Retina (tissue), 1 donor: ENCODE measurements at places on chromosomes 2 and 18.

GRCh38 chr2:227447606-227448005 lies 24.4 kb upstream of the AGFG1 start:
- peak; percentile 51 for DNase-seq

GRCh38 chr2:127753374-127753773 lies 52.1 kb downstream of the SFT2D3 start:
- no peak for DNase-seq

DNA sequence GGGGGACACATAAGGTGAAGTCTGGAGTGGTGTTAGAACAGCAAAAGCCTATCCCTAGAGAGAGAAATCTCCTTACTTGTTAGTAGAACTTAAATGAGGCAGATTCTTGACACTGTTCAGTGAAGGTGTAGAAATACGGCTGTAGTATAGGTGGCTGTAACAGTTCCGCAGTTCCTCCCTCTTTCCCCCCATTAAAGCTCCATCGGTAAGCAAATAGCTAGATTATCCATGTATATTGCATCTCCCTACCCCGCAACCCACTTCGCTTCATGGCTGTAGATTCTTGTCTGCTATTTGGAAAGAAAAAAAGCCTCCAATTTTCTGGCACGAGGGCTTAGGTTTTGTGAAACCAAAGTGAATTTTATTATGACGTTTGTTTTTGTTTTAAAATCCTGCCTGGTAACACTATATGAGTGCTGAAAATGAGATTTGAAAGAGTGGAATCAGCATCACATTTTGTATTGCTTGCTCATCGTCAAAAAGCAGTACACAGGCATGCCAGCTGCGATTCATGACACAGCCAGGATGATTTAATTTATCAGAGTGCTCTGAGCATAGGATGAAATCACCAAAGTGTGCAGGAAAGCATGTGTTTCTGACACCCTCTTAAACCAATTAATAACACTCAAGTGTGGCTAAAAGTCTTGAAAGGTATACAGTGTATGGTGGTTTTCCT lies 1.4 kb downstream of the FAM171B start:
- DNase-seq: peak; percentile 68

DNA sequence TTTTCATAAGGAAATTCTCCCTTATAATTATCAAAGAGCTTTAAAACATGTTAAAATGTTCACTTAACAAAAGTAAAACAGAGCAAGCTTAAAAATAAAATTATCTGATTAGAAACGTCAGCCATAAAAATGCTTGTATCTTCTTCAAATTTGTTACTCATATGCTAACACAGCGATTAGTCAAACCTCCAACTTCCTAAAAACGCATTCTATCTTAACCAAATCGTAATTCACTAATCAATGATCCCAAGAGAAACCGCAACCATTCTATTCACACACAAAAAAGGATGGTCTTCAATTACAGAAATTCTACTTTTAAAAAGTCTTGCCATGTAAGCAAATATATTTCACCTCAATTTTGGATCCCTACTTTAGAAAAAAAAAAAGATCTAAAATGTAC lies 1.9 kb downstream of the STK17B start:
- no peak for DNase-seq

- DNase-seq: no peak
Observed at GRCh38 chr18:76374330-76375281, 120.4 kb downstream of the ZNF516 start.

GRCh38 chr2:108589372-108589771 lies 55.1 kb downstream of the LIMS1 start:
- no peak for DNase-seq

- no peak for DNase-seq
Observed at GRCh38 chr2:161141033-161141432, 19.2 kb upstream of the TANK start.

DNA sequence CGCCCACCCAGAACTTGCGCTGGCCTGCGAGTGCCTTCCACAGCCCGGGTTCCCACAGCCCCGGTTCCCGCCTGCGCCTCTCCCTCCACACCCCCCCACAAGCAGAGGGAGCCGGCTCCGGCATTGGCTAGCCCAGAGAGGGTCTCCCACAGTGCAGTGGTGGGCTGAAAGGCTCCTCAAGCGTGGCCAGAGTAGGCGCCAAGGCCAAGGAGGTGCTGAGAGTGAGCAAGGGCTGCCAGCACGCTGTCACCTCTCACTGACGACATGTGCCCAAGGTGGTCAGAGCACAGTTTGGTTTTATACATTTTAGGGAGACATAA lies 15.3 kb upstream of the PXDN start:
- DNase-seq: no peak

DNA sequence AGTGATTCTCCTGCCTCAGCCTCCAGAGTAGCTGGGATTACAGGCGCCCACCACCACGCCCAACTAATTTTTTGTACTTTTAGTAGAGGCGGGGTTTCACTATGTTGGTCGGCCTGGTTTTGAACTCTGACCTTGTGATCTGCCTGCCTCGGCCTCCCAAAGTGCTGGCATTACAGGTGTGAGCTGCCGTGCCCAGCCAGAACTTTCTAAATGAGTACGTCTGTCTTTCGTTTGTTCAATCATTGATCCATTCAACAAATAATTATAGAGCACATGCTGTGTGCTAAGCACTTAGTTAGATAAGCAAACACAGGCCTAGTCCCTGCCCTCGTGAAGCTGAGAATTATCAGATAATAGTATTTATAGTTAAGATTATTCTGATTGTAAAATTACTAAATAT lies 56.5 kb downstream of the TTC39C start:
- no peak for DNase-seq

DNA sequence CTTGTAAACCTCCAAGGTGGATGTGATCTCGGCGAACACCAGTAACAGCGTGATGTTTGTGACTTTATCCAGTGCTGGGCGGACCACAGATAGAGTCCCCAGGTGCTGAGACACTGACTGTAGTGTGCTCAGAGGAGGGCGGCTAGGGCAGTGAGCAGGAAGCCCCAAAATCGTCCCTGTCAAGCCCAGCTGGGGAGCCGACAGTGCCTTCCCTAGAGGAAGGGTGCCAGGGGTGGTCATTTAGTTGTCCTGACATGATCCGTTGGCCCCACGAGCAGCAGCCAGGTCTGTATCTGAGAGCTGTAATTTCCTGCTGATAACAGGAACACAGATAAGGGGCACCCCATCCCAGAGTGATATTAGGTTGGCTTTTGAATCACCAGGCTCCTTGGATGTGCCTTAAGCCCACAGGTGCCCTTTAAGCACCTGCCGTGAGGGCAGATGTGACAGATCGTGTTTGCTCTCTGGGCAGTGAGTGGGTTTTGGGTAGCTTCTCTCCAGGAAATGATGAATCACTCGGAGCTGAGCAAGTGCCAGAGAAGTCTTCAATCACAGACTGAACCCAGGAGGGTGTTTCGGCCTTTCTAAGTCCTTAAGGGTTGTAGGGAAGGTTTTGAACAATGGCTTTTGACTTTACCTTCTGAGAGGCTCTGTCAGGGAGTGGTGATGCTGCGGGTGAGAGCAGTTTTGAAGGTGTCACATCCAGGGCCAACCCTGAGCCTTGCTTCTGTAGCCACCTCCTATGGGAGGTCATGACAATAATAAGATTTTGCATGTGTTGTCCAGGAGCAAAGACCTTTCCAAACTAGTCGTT lies 7.7 kb downstream of the LPIN1 start:
- no peak for DNase-seq

- DNase-seq: no peak
Observed at GRCh38 chr18:24989760-24990593, 362.0 kb downstream of the ZNF521 start.

DNA sequence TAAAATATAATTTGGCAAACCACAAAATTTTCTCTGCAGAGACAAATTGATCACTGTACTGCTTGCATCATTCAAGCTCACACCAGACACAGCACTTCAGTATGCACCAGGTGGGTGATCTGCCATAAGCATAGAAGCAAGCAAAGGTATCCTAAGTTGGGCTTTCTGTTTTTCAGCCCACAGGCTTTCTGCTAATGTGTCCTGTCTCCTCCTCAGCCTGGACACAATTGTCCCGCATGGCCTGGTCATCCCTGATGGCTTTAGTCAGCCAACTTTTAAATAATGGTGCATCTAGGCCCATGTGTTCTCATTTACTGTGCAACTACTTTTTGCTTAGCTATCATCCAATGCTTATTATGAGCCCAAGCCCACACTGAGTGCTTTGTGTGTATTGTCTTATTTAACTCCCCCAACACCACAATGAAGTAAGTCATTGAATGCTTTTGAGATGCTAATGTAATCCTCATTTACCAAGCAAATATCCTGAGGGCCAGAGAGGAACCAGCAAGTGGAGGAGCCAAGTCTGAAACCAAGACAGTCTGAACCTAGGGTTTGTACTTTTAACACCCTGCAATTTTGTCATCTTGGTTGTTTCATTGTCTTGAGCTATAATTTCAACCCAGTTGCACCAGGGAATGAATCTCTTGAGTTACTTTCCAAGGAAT lies 111.2 kb upstream of the SETBP1 start:
- DNase-seq: no peak

- no peak for DNase-seq
Observed at GRCh38 chr18:7954238-7954637, 387.1 kb downstream of the PTPRM start.

- DNase-seq: peak; percentile 76
Observed at GRCh38 chr2:238238766-238239542, 884 bp downstream of the HES6 start.

DNA sequence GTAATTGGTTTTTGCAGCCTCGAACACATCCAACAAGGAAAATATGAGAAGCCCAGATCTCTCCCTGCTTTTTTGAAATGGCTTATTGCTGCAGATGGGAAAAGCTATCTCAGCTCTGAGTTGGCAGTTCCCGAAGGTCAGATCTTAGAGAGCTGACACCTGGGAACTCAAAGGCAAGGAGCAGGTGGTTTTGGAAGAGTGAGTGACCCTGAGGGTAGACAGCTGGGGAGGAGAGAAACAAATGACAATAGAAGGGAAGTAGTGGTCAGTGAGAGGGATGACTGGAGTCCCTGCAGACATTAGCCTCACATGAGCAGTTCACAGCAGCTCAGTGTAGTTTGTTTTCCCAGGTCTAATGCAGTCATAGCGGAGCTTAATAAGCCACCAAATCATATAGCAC lies 317.9 kb downstream of the STK39 start:
- peak; percentile 54 for DNase-seq

- no peak for DNase-seq
Observed at GRCh38 chr2:113061896-113062770, 3.1 kb downstream of the IL36RN start.

DNA sequence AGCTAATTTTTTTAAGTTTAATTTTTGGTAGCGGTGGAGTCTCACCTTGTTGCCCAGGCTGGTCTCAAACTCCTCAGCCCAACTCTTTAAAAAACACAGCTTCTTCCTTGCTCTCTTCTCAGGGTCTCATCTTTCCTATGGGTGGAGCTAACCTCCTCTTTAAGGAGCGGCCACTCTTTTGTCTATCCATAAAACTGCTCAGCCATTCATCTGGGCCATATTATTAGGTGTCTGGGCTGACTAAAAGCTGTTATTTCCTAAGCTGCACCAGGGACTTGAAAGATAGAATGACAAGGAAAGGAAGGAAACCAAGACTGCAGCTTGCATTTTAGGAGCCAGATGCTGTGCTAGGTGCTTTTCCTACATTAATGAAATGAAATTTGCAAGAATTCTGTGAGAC lies 35.8 kb upstream of the THOC1 start:
- DNase-seq: no peak

GRCh38 chr2:174731546-174731945 lies 32.7 kb downstream of the CHRNA1 start:
- no peak for DNase-seq

DNA sequence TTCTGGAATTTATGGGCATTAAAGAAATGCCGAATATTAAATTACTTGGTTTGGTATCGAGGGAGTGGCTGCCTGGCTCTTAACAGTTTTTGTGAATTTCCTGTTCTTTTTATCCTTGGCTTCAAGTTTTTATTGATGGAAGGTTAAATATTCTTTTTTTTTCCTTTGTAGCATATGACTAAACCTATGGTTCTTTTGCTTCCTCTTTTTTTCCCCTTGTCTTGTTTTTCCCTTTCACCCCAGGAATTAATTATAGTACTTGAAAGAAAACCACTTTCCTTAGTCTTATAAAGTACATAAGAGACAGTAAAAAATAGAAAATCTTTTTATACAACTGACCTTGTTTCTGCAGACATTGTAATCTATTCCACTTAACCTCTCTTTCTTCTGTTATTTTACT lies 42.4 kb downstream of the MGAT5 start:
- no peak for DNase-seq

GRCh38 chr2:224434618-224435017 lies 32.7 kb upstream of the FAM124B start:
- DNase-seq: no peak

DNA sequence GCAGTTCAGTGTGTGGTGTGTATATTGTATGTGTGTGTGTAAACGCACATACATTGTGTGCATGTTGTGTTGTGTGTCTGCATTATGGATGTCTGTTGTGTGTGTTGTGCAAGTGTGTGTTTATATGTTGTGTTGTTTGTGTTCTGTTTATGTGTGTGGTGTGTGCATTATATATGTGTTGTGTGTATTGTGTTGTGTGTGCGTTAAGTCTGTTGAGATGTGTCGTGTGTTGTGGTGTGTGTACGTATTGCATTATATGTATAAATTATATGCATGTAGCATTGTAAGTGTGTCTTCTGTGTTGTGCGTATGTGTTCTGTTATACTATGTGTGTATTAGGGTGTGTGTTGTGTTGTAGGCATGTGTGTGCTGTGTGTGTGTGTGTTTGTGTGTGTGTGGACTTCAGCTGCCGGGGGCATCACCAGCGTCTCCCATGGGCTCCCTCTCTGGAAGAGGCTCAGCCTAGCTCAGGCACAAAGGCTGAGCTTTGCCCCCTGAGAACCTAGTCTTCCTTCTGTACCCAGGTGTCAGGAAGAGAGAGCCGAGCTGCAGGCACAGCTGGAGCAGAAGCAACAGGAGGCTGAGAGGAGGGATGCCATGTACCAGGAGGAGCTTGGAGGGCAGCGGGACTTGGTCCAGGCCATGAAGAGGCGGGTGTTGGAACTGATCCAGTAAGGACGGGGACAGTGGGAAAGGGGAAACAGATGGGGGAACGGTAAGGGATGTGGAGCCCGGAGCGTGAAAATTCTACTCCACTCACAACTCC lies 13.7 kb downstream of the RUFY4 start:
- no peak for DNase-seq

GRCh38 chr2:144580521-144581161 lies 60.7 kb upstream of the ZEB2 start:
- DNase-seq: peak; percentile 88

- DNase-seq: no peak
Observed at GRCh38 chr2:67463810-67464209, 66.7 kb downstream of the ETAA1 start.

DNA sequence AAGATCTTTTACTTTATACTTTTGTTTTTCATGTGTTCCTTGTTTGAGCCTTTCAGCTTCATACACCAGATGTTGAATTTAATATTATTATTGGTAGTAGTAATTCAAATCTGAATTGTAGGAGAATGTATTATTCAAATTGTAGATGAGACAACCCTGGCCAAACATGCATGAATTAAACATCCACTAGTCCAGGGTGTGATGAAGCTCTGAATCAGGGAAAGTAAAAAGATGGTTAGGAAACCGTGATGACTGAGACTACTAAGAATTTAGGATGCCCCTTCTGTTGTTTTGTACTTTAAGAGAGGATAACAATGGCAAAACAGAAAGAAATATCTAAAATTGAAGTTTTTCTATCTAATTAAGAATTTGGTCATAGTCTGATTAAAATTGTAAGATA lies 227.8 kb upstream of the CDH2 start:
- no peak for DNase-seq
